Activated T-helper 2 cell treated with anti-CD3 and anti-CD28 coated beads, Interferon-gamma antibody, Interleukin-2, Interleukin-4, amounts not matched to agents 10 μg/mL and 5 μg/mL and 100 μg/mL, durations not matched to agents 14 hours and 24 hours and 36 hours (primary cell): ENCODE measurements at places on chromosomes 1 and 21.
A peak's percentile ranks its signal among the peaks of the same experiment; 100 is the strongest.

DNA sequence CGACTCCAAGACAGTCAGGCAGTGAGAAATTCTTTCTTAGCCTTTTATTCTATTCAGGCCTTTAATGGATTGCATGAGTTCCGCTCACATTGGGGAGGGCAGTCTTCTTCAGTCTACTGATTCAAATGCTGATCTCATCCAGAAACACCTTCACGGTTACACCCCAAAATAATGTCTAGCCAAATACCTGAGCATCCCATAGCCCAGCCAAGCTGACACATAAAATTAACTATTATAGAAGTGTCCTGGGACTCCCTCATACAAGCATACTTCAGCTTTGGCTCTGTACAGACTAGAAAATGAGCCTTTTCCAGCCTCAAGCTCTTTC lies 3.6 kb upstream of the SLC16A4 start:
- DNase-seq: no peak
- H3K36me3 ChIP-seq: peaks cover 29% of the 10 kb centered on the region
- H3K4me1 ChIP-seq: no peaks in the 10 kb centered on the region

DNA sequence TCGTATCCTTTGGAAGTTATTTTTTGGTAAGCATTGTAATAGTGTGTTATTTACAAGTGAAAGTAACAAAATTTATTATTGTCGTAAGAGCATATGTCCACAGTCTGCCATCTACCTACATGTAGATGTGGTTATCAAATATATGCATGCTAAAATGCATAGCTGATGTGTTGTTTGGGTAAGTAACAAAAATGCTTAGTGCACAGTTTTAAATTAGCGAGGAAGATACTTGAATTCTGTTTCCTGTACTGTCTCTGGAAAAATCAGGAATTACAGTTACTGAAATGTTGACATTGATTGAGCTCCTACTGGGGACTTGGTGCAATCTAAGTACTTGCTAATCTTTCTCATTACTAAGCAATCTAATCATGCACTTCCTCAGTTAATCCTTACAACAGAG lies 14.3 kb downstream of the WDR64 start:
- no peaks in the 10 kb centered on the region for H3K4me1 ChIP-seq
- H3K36me3 ChIP-seq: no peaks in the 10 kb centered on the region
- H3K27ac ChIP-seq: no peak overlapping the region
- peaks cover 1% of the 10 kb centered on the region for H3K27me3 ChIP-seq

- no peak overlapping the region for H3K4me3 ChIP-seq
- H3K27ac ChIP-seq: no peak overlapping the region
- H3K27me3 ChIP-seq: peaks cover under 1% of the 10 kb centered on the region
- no peak for DNase-seq
- H3K4me1 ChIP-seq: no peaks in the 10 kb centered on the region
- no peaks in the 10 kb centered on the region for H3K36me3 ChIP-seq
These were observed 7.7 kb downstream of the IFNLR1 start for GRCh38 chr1:24179251-24179840.

GRCh38 chr1:20210736-20211460 lies 24.6 kb upstream of the PLA2G2C start:
- H3K27me3 ChIP-seq: peaks cover 33% of the 10 kb centered on the region
- H3K27ac ChIP-seq: no peak overlapping the region
- no peaks in the 10 kb centered on the region for H3K36me3 ChIP-seq

DNA sequence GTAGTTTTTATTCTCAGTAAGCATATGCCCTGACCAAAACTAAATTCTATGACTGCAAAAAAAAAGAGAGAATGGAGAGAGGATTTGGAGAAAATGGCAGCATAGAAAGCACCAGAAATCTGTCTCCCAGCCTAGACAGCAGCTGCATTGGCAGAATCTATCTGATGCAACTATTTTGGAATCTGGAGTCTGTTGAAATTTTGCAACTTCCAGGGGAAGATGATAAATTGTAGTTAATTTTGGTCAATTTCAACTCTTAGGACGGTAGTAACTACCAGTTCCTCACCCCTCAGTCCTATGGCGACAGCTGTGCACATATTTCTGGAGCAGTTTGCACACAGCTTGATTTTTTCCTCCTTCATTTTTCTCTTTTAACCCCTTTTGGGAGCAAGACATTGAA lies 10.9 kb downstream of the EXO5 start:
- no peak overlapping the region for H3K4me3 ChIP-seq
- H3K27me3 ChIP-seq: no peaks in the 10 kb centered on the region
- no peak overlapping the region for H3K27ac ChIP-seq
- DNase-seq: no peak

DNA sequence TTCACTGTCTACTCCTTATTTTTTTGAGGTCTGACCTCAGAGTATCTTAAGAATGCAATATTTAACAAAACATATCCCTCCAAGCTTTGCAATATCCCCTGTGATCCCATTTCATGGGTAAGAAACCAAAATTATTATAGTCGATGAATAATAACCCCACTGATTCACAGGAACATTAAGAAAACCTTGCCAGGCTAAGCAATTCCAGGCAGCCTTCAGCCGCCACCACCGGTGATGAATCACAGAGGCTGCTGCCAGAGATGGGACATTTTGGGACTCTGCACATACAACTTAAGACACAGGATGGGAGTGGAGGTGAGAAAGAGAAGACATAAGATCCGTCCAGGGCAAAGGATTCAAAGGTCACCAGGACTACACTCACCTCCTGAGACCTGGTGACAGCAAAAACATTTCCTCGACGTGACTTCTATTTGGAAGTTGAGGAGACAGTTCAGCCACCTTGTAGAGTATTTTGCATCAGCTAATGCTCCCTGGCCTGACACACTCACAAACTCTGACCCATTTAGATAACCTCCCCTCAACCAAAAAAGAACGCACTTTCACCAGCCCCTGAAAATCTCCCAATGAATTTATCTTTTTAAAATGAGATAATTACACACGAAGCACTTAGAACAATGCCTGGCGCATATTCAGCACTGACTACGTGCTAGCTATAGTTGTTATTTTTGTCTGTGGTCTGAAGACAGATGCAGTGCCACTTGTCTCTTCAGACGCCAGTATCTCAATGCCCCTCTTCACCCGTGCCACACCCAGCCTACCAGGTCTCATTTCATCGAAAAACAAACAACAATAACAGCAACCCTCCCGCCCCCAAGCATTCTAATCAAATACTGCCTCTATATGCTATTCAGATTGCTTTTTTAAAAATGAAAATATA lies 17.8 kb upstream of the OVAAL start:
- no peak overlapping the region for H3K4me3 ChIP-seq
- peaks cover 15% of the 10 kb centered on the region for H3K27me3 ChIP-seq
- H3K36me3 ChIP-seq: no peaks in the 10 kb centered on the region
- no peak overlapping the region for H3K27ac ChIP-seq

DNA sequence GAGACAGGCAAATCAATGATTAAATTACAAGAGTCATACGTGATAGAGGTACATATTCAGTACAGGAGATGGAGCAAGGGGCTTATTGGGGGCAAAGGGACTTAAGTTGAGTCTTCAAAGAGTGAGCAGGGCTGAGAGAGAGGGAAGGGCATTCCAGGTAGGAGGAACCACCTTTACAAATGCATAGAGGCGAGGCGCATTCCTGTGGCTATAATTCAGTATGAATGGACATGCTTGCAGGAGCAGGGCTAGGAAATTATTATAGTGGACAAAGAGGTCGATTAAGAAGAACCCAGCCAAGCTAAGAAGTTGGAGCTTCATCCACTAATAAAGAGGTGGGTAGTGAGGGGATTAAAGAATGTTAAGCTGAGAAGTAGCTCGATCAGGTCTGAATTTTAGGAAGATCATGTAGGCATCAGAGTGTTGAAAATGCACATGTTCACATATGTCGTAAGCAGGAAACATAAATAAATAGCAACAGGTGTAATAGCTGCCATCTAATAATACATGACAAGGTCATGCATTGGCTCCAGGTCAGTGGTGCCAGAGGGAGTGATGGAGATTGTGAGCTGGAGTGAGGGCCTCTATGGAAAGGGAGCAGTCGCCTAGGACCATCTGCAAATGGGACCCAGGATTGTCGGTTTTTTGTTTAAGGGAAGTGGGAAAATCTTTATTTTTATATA lies 12.0 kb upstream of the HNRNPU start:
- no peak overlapping the region for H3K4me3 ChIP-seq
- H3K27ac ChIP-seq: no peak overlapping the region
- peaks cover 4% of the 10 kb centered on the region for H3K27me3 ChIP-seq
- DNase-seq: no peak

DNA sequence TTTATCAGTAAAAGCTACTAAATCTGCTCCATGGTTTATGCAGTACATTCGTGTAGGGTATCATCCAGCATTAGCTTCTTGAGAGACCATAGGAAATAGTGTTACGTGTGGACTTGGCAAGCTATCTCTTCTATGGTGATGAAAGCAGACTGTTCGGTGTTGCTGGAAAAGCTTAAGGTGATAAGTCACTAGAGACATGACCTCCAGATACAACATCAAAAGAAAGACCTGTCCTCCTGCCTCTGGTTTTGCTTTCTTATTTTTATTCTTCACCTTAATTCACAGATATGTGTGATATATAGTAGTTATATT lies 53.5 kb upstream of the S1PR1 start:
- H3K27me3 ChIP-seq: no peaks in the 10 kb centered on the region
- H3K4me3 ChIP-seq: peak overlapping the region; percentile 1
- DNase-seq: no peak
- H3K27ac ChIP-seq: peak overlapping the region; percentile 56
- H3K36me3 ChIP-seq: peaks cover 13% of the 10 kb centered on the region
- peaks cover 61% of the 10 kb centered on the region for H3K4me1 ChIP-seq

- DNase-seq: no peak
- no peaks in the 10 kb centered on the region for H3K4me1 ChIP-seq
- no peaks in the 10 kb centered on the region for H3K36me3 ChIP-seq
- H3K27me3 ChIP-seq: peaks cover 10% of the 10 kb centered on the region
These were observed 15.1 kb upstream of the PDE9A start for GRCh38 chr21:42638266-42638863.
